ENCODE measurements at places on chromosomes 6 and 20.

DNA sequence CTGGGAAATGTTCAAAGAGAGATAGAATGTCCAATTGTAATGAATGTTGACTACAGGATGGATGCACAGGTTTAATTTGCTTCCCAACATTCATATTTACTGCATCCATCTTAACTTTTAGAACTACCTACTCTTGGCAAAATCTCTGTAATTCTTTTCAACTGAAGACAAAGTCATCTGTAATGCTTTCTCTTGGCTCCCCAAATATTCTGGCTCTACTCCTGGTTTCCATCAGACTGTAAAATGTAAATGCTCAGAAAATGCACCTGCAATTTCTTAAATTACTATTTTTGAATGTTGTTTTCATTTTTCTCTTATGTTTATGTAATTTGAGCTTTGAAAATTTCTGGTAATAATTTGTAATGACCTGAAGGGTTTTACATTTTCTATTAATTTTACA, 480.8 kb upstream of the IMPG1 start:
- no peak for DNase-seq

DNA sequence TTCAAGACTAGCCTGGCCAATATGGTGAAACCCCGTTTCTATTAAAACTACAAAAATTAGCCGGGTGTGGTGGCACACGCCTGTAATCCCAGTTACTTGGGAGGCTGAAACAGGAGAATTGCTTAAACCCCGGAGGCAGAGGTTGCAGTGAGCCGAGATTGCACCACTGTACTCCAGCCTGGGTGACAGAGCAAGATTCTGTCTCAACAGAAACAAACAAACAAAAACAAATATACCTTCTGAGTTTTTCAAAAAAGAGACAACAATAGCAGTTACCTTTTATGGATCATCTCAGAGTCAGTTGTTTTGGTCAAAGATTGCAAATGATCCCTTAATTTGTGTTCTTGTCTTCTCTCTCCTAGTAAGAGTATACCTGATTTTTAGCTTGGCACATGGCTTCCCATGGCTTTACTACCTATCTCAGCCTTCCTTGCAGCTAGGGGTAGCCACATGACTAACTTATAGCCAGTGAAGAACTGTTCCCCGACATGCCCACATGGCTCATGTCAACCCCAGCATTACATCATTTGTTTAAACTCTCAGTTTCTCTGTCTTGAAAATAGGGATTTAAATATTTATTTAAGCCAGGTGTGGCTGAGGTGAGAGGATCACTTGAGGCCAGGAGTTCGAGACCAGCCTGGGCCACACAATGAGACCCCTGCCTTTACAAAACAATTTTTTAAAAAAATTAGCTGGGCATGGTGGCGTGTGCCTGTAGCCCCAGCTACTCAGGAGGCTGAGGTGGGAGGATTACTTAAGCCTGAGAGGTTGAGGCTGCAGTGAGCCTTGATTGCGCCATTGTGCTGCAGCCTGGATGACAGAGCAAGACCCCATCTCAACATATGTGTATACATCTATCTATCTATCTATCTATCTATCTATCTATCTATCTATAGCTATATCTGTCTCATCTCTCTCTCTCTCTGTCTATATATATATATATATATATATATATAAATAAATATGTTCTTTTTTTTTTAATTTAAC, 25.0 kb upstream of the SLC9A8 start:
- no peak for DNase-seq

- peak; percentile 71 for DNase-seq
These were observed 10.3 kb upstream of the TULP1 start for GRCh38 chr6:35522660-35523658.

- peak; percentile 77 for DNase-seq
These were observed 222.9 kb downstream of the UBE3D start for GRCh38 chr6:82842721-82843120.

GRCh38 chr6:47047479-47048407, 5.6 kb upstream of the ADGRF1 start:
- peak; percentile 91 for DNase-seq

GRCh38 chr6:111294374-111294967, 188.5 kb downstream of the REV3L start:
- no peak for DNase-seq

- no peak for DNase-seq
These were observed 52.8 kb upstream of the MPC1 start for GRCh38 chr6:166435574-166435973.

GRCh38 chr6:41049521-41049920, 3.5 kb upstream of the APOBEC2 start:
- DNase-seq = no peak

GRCh38 chr20:78338-78737, 9.1 kb upstream of the DEFB125 start:
- DNase-seq = no peak

DNA sequence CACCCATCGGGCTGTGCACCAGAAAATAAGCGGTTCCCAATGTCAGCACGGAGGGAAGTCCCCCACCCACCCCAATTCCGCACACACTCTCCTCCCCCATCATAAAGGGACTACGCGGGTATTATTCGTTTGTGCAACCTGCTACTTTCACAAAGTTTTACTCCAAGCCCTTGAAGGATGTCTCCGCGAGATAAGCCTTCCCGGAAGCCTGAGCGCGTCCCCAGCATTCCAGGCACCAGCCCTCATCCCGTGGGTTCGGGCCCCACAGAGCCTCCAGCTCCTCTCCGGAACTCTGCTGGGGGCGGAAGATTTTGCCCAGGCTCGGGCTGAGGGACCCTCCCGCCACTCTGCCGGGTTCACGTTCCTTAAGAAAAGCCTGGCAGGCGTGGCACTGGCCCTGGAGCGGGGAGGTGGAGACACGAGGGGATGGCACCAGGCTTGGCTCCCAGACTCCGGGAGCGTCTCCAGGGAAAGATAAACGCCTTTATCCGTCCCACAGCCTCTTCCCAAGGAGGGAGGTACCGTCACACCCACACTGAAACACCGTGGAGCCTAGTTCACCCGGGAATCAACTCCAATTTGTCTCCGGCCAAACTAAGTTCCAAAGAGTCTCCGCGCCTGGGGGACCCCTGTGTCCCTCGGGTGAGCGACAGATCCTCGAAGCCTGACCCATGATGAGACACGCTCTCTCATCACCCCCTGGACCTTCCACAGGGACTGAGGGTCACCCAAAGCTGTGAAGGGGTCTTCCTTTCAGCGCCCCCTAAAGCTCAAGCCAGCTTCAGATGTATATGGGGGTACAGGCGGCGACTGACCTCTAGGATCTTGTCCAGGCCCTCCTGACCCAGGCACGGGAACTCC, 934 bp downstream of the KCNK5 start:
- DNase-seq = no peak

DNA sequence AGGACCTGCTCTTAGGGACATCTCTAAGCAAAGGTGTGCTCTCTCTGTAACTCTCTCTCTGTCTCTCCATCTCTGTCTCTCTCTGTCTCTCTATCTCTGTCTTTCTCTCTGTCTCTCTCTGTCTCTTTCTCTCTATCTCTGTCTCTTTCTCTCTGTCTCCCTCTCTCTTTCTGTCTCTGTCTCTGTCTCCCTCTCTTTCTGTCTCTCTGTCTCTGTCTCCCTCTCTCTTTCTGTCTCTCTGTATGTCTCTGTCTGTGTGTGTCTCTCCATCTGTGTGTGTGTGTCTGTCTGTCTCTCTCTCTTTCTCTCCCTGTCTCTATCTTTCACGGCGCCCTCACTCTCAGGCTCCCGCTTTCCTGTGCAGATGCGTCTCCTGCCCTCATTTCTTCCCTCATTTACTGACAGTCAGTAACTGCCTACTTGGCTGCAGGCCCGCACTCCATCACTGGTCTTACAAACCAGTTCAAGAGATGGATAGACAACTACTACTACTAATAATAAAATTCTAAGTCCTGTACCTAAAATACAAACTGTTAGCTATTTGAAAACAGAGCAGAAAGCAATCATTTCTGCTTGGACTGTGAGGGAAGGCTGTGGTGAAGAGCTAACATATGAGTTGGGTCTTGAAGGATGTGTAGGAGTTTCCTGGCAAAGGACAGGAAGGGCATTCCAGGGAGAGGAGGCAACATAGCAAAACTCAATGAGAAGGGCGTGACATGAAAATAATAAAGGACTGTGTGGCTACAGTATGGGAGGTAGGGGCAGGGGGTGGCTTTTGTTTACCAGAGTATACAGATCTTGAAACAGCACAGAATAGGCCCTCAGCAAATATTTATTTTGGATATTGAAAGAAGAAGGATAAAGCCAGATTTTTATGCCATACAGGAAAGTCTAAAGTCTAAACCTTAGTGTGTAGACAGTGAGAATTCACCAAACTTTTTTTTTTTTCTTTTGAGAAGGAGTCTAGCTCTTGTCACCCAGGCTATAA, 67.8 kb upstream of the TAB2 start:
- peak; percentile 13 for DNase-seq

DNA sequence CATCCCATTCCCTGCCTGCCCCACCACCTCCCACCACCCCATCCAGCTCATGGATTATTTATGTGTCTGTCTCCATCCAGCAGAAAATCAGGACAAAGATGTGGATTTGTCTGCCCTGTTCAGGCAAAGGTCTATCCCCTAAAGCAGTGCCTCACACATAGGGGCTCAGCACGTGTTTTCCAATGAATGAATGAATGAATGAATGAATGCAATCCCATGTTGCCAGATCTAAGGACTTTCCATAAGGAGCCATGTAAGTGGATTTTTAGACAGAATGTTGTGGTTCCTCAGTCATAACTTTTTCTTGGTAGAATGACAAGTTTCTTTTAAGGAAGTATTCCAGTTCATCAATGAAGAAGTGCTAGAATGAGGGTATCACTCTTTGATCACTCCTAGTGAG, 133.7 kb downstream of the RNASET2 start:
- DNase-seq = no peak

- no peak for DNase-seq
These were observed 255.4 kb upstream of the STXBP5 start for GRCh38 chr6:146948790-146949342.

GRCh38 chr6:5082487-5083306, 2.4 kb upstream of the PPP1R3G start:
- peak; percentile 93 for DNase-seq

DNA sequence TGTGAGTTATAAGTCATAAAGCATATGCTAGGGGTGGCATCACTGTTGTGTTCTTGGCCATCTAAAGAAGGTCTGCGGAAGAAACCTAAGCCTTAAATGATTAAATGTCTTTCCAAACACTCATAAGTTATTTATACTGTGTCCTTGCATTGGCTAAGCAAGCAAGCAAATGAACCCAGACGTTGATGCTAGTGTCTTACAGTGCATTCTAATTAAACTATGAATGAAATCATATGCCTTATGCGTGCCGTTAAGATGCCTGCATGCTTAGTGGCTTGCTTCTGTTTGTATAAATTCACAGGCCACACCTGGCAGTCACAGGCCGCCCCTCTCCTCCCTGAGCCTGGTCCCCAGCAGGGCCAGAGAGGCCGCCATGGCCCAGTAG, 49.9 kb downstream of the RIN2 start:
- no peak for DNase-seq

DNA sequence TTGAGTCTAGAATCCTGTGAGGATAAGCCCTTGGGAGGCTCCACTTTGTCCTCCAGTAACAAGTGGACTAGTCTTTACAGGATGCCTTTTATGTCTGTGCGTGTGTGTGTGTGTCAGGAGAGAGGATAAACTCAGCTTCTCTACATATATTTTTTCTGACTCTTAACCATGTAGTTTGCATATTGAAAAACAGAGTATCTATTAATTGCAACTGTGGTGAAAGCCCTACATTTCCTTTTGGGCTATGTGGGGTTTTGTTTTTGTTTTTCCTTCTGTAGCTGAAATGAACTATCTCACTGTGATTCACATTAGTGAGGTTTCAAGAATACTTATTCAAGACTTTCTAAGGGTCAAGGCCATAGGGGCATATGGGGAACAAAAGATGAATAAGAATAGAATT, 17.7 kb downstream of the TPBG start:
- DNase-seq = peak; percentile 14

DNA sequence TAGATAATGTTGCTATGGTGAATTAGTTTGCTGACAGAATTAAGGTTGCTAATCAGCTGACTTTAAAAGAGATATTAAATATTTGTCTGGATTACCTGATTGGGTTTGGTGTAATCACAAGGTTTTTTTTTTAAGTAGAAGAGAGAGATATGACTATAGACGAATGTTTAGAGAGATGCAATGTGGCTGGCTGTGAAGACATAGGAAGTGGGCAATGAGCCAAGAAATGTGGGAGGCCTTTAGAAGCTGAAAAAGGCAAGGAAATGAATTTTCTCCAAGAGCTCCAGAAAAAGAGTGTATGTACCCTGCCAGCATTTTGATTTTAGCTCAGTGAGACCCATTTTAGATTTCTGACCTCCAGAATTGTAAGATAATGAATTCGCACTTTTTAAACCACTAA, 598.3 kb downstream of the PKHD1 start:
- DNase-seq = no peak

DNA sequence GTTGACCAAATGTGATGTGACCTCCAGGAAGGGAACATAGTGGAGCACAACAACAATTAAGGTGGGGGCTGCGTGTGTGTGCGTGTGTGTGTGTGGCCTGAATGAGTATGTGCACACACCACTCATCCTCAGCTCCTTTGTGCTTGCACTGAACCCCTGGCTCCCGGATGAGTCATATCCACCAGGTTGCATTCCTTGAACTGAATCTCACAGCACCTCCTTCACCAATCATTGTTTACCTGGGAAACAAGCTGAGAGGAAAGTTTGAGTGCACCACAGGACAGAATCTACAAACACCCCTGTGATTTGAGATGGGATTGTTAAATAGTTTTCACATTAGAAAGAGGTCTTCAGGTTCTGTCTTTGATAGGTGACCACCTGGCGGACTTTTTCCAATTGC, 33.7 kb upstream of the GPR6 start:
- DNase-seq = no peak

DNA sequence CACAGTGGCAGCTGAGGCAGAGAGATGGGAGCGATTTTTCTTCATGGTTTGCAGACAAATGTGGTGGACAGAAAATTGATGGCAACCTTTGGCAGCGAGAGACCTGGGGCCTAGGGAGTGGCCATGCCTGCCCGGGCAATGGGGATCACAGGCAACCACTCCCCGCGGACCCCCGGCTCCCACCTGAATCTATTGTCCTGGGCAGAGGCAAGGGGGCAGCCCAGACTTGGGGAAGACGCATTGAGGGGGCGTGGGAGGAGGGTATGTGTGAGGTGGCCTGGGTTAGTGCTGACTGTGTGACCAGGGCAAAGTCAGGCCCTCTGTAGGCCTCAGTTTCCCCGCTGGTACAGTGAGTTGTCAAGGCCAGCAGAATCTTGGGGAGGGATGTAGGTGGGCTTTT, 53.6 kb upstream of the BLCAP start:
- no peak for DNase-seq

- no peak for DNase-seq
These were observed 82.3 kb upstream of the CLDN20 start for GRCh38 chr6:155181498-155181897.

DNA sequence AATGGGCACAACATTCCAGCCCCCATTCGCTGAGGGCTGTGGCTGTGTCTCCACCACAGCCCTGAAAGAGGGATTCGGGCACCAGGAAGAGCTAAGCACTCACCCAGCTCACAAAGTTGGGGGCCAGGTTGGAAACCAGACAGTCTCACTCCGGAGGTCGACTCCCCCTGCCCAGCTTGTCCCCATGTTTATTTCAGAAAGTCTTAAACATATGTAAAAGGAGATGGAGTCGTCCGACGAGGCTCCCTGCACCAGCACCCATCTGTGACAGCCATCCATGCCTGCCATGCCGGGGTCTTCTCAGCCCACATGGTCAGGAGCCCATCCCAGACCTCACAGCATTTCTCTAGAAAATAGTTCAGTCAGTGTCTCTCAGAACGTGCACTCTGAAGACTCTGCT, 63.6 kb upstream of the STX16 start:
- no peak for DNase-seq
